ENCODE measurements at places on chromosomes 1 and 21.

DNA sequence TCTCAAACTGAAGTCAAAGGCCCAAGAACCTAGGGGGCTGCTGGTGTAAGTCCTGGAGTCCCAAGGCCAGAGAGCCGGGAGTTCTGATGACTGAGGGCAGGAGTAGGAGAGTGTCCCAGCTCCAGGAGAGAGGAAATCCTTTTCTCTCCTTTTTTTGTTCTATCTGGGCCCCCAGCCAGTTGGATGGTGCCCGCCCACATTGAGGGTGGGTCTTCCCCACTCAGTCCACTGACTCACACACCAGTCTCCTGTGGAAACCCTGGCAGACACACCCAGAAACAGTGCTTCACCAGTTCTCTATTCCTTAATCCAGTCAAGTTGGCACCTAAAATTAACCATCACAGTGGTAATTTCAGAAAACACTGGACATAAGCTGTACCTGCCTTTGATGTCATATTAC lies 12.7 kb upstream of the WDR26 start:
- no peak for DNase-seq

GRCh38 chr1:182629080-182629479 lies 24.9 kb upstream of the RGS16 start:
- DNase-seq: no peak

DNA sequence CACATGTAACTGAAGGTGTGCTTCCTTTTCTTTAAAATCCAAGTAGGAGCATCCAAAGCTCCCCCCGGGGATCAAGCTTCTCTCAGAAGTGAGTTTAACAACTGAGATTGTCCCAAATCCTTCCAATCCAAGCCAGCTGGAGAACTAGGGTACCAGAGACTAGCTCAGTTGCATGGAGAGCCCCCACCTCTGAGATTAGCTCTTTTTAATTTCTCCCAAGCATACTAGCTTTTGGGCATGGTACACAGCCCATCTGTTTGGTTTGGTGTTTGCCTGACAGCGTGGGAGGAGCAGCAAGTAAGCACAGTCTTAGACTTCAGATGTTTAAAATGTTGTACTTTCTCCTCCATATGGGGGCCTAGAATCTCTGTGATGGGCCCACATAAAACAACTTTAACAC lies 142.8 kb downstream of the ASTN1 start:
- DNase-seq: no peak

DNA sequence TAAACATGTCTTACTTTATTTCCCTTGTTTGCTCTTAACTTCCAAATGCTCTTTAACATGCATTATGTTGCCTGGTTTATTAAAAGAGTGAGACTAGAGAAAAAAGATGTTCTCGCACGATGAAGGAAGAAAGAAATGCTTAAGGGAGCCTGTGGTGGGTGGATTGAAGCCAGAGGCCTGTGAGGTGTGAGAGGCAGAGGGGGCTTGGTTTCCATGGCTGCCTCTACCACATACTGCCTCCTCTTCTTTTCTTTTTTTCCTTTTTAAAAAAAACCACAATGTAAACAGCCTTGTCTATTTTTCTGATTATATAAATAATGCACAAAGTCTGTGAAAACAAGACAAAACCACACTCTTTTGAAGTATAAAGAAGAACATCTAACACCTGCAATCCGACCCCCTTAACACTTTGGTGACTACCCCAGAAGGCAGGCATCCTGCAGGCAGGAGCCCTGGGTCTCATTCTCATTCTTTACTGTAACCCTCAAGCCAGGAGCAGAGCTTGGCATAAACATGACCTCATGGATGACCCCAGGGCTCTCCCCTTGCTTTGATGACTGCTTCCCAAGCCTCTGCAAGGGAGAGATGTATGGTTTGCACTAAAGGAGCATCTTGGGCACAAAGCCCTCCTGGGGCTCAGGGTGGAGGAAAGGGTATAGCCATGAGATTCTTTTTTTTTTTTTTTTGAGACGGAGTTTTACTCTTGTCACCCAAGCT lies 10.1 kb upstream of the PARP1 start:
- no peak for DNase-seq

- no peak for DNase-seq
Observed at GRCh38 chr1:160308451-160309184, 23.7 kb upstream of the PEX19 start.

- no peak for DNase-seq
Observed at GRCh38 chr1:35285771-35286606, 17.5 kb downstream of the ZMYM4 start.

- DNase-seq: no peak
Observed at GRCh38 chr1:109331113-109331512, 24.3 kb upstream of the MYBPHL start.

- no peak for DNase-seq
Observed at GRCh38 chr1:3450202-3450863, 4.1 kb upstream of the ARHGEF16 start.

DNA sequence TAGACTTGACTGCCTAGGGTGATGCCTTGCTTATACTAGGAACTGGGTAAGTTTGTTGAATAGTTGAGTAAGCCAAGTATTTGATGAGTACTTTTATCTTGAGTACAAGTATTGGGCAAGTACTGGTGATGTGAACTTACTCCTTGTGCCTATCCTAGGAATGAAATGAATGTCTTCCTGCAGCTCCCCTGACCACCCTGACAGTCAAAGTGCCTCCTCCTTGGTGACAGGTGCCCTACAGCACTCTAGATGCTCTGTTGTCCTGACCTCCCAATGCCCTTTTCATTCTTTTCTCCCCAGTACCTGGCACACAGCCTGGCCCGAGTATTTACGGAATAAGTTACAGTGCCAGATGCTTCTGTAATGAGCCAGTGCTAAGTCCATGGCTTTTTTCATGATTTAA lies 25.5 kb downstream of the PCSK9 start:
- peak; percentile 97 for DNase-seq

DNA sequence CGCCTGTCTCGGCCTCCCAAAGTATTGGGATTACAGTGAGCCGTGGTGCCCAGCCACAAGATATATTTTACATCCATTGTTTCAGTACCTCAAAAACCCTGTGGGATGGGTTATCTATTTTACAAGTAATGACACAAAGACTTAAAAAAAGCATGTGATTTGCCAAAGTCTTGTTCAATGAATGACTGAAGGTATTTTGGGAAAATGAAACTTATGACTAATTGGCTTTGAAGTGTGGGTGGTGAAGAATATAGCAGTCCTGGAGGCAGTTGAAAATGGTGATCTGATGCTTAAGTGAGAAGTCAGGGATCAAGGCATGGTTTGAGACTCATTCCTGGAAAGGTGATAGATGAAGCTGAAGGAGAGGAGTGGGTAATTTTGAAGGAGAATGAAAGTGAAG lies 3.0 kb downstream of the SWT1 start:
- no peak for DNase-seq

GRCh38 chr21:42414928-42415769 lies 11.4 kb downstream of the UBASH3A start:
- DNase-seq: no peak

- no peak for DNase-seq
Observed at GRCh38 chr1:237932816-237933215, 42.1 kb upstream of the ZP4 start.

- no peak for DNase-seq
Observed at GRCh38 chr1:34842952-34843371, 16.6 kb downstream of the SMIM12 start.
